ENCODE measurements at places on chromosomes 3 and 15.
A peak's percentile ranks its signal among the peaks of the same experiment; 100 is the strongest.

DNA sequence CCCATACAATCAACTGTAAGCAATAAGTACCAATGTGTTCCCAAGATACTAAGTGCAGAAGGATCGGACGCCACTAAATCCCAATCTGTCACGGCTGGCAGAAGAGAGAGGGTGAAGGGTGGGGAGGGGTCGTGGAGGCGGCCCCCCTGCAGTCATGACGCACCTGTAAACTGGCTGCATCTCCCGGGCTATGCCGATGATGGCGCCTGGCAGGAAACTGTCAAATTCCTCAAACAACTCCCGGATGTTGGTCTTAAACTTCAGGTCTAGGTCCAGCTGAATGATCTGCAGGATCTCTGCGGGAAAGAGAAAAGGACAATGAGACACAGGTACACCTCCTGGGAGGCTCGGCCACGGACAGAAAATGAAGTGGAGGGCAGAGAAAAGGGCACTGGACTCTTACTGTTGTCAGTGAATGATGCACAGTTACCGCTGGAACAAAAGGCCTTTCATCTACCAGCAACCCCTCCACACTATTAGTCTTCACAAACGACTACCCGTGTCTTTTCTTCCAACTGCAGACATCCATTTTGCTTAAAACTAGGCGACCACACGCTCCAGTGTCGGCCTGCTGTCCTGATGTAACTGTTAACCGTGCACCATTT is 114.6 kb downstream of the XXYLT1 start:
- DNase-seq = no peak

GRCh38 chr15:98658831-98659699 is 10.7 kb downstream of the IGF1R start:
- no peak for DNase-seq

DNA sequence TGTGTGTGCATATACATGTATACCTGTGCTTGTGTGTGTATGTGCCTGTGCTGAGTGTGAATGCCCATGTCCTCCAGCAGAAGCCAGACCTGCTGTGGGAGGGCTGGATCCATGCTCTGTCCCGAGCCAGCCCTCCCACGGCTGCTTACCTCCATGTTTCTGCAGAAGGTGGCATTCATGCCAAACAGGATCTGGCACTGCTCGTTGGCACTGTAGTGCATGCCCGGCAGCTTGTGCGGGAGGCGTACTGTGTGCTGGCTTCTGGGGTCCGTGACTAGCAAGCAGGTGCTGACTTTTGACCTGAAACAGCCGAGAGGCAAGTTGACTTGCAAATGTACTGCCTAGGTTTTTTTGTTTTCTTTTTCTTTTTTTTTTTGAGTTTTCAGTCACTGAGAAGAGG is 189.3 kb downstream of the ADAMTS17 start:
- DNase-seq = no peak

GRCh38 chr15:25391971-25392721 is 46.7 kb downstream of the UBE3A start:
- no peak for DNase-seq

DNA sequence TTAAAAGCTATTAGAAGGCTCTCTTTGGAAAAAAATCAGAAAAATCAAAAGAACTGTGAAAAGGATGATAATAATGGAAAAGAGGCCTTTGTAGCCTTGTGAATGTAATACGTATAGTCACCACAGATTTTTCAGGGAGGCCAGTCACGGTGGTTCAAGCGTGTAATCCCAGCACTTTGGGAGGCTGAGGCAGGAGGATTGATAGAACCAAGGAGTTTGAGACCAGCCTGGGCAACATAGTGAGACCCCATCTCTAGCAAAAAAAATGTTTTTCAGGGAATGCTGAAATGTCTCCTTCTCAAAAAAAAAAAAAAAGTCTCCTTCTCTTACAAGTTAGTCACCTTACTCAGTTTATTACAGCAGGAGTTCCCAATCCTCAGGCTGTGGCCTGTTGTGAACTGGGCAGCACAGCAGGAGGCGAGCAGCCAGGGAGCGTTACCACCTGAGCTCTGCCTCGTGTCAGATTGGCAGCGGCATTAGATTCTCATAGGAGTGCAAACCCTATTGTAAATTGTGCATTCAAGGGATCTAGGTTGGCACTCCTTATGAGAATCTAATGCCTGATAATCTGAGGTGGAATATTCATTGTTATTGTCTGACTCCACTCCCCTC is 15.9 kb downstream of the ARIH1 start:
- no peak for DNase-seq

GRCh38 chr3:43028678-43029490 is 49.8 kb downstream of the GASK1A start:
- DNase-seq = no peak

DNA sequence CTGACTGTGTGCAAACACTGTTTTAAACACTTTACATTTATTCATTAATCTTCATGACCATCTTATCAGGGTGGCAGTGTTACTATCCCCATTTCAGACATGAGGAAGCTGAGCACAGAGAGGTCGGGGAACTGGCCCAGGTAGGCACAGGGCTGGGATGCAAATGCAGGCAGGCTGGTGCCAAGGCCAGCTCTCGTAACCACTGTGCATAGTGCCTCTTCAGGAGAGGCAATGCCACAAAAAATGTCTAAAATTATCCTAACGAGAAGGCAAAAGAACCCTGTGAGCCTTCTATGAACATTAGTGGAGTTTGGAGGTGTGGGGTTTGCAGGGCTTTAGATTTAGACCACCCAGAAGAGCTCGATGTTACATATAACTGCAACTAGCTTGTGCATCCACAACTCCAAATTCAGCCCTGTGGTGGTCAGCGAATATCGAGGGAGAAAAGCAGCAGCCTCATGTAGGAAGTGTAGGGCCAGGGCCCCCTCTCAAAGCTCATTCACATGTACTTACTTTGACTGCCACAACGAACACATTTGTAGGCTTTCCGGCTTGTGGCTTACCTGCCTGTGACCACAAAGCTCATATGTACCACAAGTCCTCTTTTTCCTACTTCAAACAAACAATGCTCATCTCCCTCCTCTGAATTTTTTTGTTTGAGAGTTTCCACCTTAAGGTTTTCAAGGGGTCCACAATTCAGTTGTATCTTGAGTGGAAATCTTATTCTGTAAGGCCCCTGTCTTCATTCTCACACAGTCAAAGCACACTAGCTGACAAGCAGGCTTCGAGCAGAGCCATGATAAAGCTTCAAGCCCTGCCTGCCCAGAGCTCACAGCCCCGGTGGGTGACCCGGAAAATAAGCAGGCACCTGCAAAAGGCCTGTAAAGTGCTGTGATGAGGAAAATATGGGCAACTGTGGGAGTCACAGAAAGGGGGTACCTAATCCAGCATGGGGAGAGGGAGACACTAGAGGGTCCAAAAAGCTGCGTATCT is 722.9 kb upstream of the CFAP20DC start:
- DNase-seq = peak; percentile 12

DNA sequence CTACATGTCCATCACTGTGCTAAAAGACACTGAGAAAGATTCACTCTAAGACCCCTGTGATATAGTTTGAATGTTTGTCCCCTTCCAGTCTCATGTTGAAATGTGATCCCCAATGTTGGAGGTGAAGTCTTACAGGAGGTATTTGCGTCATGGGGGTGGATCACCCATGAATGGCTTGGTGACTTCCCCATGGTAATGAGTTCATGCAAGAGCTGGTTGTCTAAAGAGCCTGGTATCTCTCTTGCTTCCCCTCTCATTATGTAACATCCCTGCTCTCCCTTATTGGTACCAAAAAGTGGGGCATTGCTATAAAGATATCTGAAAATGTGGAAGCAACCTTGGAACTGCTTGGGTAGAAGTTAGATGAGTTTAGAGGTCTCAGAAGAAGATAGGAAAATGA is 32.2 kb upstream of the FAM174B start:
- DNase-seq = no peak

DNA sequence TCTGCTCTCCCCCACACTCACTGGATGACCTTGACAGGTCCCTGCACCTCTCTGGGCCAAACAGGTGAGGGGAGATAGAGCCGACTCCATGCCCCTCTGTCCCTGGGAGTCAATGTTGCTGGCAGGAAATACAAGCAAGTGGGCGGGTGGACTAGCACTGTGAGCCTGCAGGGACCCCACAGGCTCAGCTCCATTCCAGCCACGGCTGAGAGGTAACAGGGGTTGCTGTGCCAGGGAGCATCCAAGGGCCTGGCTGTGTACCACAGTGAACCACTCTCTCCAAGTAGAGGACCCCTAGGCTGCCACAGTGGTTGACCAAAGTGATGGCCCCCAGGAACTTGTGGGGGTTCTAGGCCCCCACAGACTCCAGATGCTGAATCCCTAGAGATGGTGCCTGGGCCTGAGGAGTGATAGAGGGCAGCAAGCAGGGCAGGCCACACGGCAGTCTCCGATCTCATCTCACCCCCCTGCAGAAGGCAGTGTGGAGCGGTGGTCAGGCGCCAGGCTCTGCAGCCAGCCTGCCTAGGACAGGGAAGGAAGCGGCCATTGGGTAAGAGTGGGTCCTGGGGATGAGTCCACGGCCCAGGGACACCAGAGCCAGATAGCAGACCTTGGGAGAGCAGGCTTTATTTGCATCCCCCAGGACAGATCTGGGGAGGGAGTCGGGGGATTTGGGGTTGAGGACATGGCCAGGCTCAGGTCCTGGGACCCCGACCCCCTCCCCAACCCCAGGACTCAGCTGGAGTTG is 3.2 kb downstream of the TNNC1 start:
- DNase-seq = no peak

DNA sequence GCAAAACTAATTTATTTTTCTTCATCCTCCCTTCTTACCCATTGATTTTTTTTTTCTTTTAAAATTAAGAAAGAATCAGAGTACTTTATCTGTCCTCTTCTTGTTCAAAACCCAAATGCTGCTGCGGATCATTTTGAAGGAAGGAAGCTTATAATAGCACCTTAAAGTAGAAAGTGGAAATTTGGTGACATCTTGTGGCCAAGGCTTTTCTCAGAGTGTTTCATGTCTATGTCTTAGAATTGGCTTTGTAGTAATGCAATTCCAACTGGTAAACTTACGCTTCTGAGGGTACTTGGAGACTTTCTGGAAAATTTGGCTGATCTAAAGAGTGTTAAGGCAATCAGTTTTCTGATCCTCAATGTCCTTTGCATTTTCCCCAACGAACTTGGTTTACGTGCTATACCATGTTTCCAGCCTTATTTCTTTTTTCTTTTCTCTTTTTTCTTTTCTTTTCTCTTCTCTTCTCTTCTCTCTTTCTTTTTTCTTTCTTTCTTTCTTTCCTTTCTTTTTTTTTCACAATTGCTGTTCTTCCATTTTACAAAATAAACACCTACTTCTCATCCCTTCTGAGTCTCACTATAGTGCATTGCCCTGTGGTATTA is 30.7 kb downstream of the C3orf38 start:
- no peak for DNase-seq

DNA sequence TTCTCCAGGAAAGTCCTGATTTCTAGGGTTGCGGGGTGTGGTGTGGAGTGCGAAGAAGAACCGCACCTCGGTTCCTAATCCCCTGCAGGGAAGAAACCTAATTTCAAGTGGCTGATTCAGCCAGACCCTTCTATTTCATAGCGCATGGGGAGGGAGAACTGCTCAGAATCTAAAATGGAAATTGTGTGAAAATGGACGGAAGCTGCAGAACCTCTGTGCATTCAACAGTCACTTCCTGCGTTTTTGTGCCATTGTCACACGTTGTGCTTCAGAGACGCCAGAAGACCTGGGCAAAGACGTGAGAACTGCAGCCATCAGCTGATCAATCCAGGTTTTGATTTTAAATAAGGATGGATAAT is 1.2 kb downstream of the SIDT1 start:
- DNase-seq = no peak

DNA sequence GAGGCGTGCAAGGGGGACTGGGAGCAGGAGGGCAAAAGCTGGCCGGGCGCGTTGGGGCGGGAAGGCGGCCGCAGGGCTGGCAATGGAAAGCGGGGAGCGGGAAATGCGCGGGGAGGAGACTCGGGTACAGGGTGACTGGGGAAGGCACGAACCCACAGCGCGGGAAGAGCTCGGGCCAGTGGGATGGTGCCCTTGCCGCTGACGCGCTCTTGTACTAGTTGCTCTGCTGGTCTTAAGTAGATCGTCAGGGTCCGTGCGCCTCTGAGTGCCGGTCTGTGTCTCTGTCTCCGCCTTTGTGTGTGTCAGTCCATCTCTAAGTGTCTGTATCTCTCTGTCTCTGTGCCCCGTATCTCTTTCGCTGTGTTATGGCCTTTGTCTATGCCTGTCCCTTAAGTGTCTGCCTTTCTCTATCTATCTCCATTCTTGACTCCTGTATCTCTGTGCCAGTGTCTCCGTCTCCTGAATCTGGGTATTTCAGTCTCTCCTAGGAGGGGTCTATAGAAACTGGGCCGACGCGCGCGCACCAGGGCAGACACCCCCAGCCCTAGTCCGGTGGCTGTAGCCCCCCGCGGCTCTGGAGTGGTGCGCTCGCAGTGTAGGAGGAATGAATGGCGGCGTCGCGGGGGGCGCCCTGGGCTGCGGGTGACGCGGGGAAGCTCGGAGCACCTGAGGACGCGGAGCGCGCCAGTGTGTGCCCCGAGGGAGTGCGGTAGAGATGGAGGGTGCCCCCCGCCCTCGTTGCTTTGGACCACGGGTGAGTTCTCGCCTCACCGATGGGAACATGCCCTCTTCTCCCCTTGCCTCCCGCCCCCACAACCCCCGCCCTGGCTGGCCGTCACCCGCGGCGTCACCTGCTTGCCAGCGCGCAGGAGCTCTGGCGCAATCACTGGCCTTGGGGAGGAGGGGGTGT is 756 bp upstream of the CAMK2N2 start:
- no peak for DNase-seq

- no peak for DNase-seq
Measured at GRCh38 chr15:64096668-64097384, 1.0 kb downstream of the SNX1 start.

GRCh38 chr3:114899186-114899931 is 247.7 kb downstream of the ZBTB20 start:
- no peak for DNase-seq

DNA sequence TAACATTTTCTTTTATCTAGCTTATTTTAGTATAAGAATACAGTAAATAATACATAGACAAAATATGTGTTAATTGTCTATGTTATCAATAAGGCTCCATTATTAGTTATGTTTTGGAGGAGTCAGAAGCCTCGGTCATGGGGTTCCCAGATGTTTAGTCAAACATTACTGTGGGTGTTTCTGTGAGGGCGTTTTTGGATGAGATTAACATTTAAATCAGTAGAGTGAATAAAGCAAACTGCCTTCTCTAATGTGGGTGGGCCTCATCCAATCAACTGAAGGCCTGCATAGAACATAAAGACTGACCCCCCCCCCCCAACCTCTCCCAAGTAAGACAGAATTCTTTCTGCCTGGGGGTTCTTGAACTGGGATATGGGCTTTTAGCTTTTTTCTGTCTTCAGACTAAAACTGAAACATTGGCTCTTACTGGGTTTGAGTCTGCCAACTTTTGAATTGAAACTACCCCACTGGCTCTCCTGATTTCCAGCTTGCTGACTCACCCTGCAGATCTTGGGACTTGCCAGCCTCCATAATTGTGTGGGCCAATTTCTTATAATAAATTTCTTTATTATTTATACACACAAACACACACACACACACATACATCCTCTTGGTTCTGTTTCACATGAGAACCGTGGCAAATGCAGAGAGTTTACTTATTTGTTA is 192.0 kb downstream of the TPRG1 start:
- DNase-seq = no peak

DNA sequence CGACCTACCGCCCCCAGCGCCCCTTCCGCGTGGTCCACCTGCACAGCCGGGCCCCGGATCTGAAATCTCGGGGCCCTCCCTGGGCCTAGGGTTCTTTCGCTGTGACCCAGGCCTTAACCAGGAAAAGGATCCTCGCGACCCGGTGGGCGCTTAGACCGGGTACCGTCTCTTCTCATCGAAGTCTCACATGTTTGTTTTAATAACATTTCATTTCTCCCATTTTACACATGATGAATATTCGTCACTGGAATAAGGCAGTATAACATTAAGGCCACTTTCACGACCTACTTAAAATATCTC is 277 bp upstream of the DALRD3 start:
- DNase-seq = no peak
